NCI-H1694 treated with DMSO at 0.1 percent for 48 hours (cell line): ENCODE measurements at places on chromosomes 3 and 15.

DNA sequence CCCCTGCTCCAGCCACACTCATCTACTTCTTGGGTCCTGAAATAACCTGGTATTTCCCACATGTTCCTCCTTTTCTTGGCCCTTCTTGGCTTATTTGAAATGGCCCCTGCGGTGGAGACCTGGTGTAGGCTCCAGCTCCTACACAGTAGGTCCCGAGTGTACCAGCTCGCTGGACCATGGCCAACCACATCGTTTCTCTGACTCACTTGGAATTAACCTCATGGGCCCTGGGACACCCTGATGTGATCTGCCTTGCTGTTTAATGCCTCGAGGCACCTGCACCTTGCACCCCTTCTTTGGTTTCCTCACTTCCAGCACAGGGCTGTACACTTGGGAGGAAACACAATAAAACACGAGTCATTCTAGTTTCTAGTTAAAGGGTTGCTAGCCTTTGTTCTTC, 60.3 kb downstream of the FEM1B start:
- DNase-seq = no peak

DNA sequence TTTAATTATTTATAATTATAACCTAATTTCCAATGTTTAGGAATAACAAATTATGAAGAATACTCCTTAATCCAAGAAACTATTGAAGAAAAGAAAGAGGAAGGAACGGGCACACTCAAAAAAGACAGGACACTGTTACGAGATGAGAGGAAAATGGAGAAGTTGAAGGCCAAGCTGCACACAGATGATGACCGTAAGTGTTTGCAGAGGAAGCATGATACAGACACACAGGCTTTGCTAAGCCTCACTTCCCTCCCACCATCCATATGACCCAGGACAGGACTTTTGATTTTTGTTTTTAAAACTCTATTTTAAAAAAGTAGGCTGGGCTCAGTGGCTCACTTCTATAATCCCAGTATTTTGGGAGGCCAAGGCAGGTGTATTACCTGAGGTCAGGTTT, 389.4 kb upstream of the TPM1 start:
- no peak for DNase-seq

DNA sequence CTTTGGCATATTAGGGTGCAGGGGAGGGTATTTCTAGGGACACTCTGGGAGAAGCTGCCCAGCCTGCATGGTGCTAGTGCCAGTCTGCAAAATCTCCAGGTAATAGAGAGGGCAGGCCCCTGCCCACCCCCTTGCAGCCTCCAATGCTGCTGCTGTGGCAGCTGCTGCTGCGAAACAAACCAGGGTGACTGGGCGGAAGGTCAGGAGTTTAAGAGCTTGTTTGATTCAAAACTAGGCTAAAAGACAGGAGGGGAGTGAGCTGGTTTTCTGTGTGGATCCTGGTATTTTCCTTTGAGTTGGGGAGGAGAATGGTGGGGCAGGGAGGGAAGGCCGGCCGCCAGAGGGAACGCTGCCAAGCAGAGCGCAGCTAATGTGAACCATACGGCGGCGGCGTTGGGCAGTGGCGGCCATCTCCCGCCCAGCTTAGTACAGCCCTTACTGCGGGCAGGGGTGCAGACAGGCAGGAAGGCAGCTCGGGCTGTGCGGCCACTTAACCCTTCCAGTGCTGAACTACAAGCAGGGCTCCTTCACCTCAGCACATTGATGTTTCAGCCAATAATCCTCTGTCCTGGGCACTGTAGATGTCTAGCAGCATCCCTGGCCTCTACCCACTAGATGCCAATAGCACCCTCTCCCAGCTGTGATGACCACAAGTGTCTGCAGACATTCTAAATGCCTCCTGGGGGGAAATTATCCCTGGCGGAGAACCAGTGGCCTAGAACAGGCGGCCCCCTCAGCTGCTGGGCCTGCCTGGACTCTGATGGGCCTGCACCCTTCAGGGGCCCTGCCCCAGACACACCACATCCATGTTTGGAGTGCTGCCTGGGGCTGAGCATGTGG, 125.7 kb downstream of the EEFSEC start:
- no peak for DNase-seq

DNA sequence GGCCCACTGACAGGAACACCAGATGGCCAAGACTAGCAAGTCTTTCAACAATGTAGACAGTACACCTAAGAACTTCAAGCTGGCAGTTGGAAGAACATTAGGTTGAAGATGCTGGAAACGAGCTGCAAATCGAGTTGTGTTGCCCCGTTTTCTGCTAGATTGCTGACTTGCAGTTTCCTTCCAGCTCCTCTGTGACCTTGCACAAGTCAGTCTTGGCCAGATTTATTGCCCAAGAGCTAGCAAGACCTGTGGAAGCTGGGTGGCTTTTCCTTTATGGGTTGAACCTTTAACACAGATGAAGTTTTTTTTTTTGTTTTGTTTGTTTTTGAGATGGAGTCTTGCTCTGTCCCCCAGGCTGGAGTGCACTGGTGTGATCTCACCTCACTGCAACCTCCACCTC, 2.9 kb upstream of the RBM6 start:
- DNase-seq = no peak

DNA sequence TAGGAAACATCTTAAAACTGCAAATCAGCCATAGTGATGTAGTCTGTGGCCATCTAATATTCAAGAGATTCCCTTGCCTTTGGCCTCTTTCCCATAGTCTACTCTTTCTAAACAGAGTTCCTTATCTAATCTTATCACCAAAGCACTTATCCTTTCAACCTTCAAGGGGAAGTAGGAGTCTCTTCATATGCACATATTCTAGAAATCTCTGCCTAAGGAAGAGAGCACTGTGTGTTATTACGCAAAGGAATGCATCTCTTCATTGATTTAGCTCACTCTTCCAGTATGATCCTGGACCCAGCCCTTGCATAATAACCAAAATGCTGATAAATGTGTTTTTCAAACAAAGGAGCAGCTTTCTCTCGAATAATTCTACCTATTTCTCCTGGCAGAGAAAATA, 253.7 kb upstream of the TPRG1 start:
- no peak for DNase-seq

DNA sequence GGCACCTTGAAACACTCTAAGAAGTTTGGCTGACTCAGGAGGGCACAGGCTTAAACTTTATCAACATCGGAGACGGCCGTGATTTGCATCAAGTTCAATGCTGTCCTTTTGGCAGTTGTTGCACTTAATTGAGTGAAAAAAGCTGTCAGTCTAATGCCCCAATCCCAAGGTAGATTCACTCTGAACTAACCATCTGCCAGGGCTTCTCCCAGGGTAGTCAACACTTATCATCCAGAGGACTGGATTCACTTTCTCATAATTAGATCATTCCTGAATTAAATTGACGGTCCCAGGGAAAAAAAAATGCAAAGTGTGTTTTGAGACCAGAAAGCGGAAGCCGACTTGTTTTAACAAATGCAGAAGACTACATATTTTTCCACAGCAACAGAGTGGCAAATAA, 28.5 kb downstream of the RORA start:
- peak; percentile 73 for DNase-seq

GRCh38 chr3:153180860-153181372, 18.9 kb downstream of the RAP2B start:
- no peak for DNase-seq
